Sigmoid colon (tissue), 7 donors: ENCODE measurements at places on chromosomes 5 and 9. TPM values are rescaled to one million over a fixed set of nuclear protein-coding genes. Genes with fewer than 3 reads are reported as not detected.

XPA gene
- 33.2 TPM for total RNA-seq

LCN10 gene
- total RNA-seq, result 2.1 TPM

NSG2 gene
- 4.9 TPM for total RNA-seq

RALGPS1 gene
- 18.6 TPM for total RNA-seq

MYOZ3 gene
- not detected for total RNA-seq

OBP2B gene
- not detected for total RNA-seq

DNA sequence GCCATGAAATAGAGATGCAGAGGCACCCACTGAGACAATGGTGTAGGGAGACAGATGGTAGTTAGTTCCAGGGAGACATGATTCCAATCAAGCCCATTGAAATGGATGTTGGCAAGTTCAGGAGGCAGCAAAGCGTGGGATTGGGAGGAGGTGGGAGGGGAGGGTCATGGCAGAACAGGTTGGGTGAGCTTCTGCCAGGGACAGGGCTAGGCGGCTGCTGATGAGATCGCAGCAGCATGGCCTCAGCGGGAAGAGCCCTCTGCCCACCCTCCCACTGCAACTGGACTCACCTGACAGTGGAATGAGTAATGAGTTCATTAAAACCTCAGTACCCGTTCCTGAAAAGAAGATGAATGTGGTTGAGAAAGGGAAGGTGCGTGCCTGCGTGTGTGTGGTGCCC, 418.2 kb downstream of the CDK5RAP2 start:
- no peaks in the 10 kb centered on the region for H3K27me3 ChIP-seq
- no peak overlapping the region for H3K4me3 ChIP-seq
- H3K4me1 ChIP-seq, result no peaks in the 10 kb centered on the region
- no peak overlapping the region for H3K27ac ChIP-seq
- DNase-seq, result no peak

- peak overlapping the region; percentile 75 for H3K4me3 ChIP-seq
- no peaks in the 10 kb centered on the region for H3K36me3 ChIP-seq
- DNase-seq, result peak; percentile 81
- no peaks in the 10 kb centered on the region for H3K27me3 ChIP-seq
Observed at GRCh38 chr5:102865510-102866236, 110.6 kb downstream of the PAM start.

- H3K4me3 ChIP-seq, result no peak overlapping the region
- no peak for DNase-seq
- H3K36me3 ChIP-seq, result no peaks in the 10 kb centered on the region
- H3K4me1 ChIP-seq, result peaks cover 9% of the 10 kb centered on the region
Observed at GRCh38 chr5:167816354-167816753, 475.1 kb upstream of the WWC1 start.

GRCh38 chr5:1831257-1831656, 30.1 kb downstream of the NDUFS6 start:
- H3K27me3 ChIP-seq, result no peaks in the 10 kb centered on the region
- no peaks in the 10 kb centered on the region for H3K36me3 ChIP-seq
- no peak overlapping the region for H3K27ac ChIP-seq
- H3K4me1 ChIP-seq, result no peaks in the 10 kb centered on the region
- DNase-seq, result no peak

- no peaks in the 10 kb centered on the region for H3K36me3 ChIP-seq
Observed at GRCh38 chr5:40877371-40877988, 31.8 kb upstream of the C7 start.

DNA sequence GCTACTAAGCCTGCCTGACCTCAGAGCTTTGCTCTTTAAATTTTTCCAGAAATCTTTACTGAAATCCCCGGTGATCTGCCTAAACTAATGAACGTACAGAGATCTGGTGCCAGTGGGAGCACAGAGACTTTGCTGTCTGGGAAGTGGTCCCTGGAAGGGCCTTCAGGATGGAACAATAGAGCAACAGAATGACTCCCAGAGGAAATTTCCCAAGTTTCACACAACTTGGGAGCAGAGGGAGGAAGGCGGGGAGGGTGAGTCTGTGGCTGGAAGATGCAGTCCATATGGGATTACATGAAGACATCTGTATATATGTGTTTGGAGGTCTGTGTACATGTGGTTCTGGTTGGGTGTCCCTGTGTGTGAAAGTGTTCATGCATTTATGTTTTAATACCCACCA, 638.3 kb downstream of the CCDC171 start:
- H3K36me3 ChIP-seq, result no peaks in the 10 kb centered on the region
- peak overlapping the region; percentile 60 for H3K27ac ChIP-seq
- H3K4me3 ChIP-seq, result no peak overlapping the region

DNA sequence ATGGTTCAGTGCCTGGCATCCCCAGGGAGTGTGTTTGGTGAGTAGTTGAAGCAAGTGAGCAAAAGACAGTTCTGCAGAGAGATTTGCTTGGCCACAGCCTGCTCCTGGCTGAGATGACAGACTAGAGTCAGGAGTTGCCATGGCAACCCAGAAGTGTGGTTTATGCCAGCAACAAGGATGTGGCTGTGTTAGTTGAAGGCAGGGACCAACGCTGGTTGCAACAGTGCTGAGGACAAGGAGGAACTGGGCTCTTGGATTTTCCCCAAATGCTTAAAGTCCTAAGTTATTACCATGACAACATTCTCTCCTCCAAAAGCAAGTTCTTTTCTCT, 2.7 kb downstream of the NXNL2 start:
- peak; percentile 87 for DNase-seq
- no peaks in the 10 kb centered on the region for H3K4me1 ChIP-seq
- no peaks in the 10 kb centered on the region for H3K36me3 ChIP-seq
- H3K4me3 ChIP-seq, result no peak overlapping the region

DNA sequence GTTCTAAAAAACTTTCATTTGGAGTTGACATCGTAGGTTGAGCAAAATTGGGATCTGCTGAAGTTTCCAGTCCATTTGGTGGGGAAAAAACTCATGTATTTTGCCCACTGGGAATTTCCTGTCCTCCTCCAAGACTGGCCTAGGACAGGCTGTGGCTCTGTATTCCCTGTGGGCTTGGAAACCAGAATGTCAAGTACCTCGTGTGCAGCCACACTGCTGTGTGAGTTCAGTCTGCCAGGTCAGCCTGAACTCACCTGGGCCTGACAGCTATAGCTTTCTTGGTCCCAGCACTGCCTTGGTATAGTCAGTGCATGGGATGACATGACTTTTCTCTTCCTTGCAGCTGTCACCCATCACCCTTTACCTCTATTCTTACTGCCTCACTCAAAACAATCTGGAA, 35.0 kb upstream of the KLF9 start:
- H3K27me3 ChIP-seq, result no peaks in the 10 kb centered on the region
- no peak overlapping the region for H3K27ac ChIP-seq
- H3K4me1 ChIP-seq, result no peaks in the 10 kb centered on the region
- H3K4me3 ChIP-seq, result no peak overlapping the region

- H3K27ac ChIP-seq, result no peak overlapping the region
- H3K4me1 ChIP-seq, result no peaks in the 10 kb centered on the region
- no peak overlapping the region for H3K4me3 ChIP-seq
- no peaks in the 10 kb centered on the region for H3K36me3 ChIP-seq
- DNase-seq, result no peak
- no peaks in the 10 kb centered on the region for H3K27me3 ChIP-seq
Observed at GRCh38 chr5:18968966-18969365, 1019.0 kb downstream of the CDH18 start.

DNA sequence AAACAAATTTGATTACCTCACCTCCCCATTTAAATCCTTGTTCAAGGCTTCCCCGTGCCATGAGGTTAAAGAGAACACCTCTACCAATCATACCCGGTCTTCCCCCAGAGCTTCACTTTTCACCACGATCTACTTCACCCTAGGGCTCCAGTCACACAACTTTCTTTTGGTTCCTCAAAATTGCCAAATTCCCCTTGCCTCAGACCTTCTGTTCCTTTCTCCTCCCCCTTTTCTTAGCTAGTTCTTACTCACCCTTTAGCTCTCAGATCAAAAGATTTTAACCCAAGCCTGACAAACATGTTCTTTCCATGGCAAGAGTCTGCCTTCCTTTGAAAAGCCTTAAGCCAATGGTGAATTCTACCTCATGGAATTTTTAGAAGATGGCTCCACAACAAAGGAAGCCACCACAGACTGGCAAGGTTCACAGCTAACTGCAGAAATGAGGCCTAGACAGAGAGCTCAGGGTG, 56.7 kb downstream of the MAPKAP1 start:
- no peak overlapping the region for H3K4me3 ChIP-seq
- peaks cover 29% of the 10 kb centered on the region for H3K4me1 ChIP-seq
- no peaks in the 10 kb centered on the region for H3K27me3 ChIP-seq
- peak overlapping the region; percentile 38 for H3K27ac ChIP-seq
- DNase-seq, result no peak
- no peaks in the 10 kb centered on the region for H3K36me3 ChIP-seq

GRCh38 chr9:13158986-13159385, 120.5 kb downstream of the MPDZ start:
- no peak overlapping the region for H3K4me3 ChIP-seq
- no peaks in the 10 kb centered on the region for H3K4me1 ChIP-seq
- no peak overlapping the region for H3K27ac ChIP-seq
- no peaks in the 10 kb centered on the region for H3K27me3 ChIP-seq

DNA sequence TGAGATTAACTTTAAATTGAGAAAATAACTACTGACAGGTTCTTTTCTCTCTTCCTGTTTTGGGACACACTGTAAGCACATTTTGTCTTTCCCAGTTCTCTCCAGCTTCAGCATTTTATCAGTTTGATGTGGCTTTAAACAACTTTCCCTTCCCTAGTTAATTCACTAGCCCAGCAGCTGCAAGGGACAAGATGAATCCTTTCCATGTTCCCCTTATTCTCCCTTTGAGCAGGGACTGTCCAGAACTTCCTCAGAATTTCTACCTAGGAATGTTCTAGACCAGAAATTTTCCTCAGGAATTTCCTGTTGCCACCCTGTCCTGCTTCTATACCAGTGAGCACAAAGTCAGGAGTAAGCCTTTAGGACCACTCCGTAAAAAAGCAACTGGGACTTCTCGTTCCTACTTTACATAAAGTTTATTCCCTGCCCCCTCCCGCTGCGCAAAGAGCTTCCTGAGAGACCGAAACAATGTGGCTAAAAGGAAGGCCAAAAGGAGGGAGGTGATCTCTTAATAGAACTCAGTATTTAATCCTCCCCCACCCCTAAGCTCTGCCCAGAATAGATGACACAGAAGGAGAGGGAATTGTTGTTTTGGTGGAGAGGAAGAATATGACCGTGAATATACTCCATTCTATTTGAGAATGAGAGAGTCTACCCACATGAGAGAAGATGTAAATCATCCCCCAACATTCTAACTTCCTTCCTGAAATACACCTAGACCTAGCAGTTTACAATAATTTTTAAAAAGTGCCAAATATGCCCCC, 61.9 kb downstream of the GLIS3 start:
- no peak overlapping the region for H3K27ac ChIP-seq
- H3K4me1 ChIP-seq, result no peaks in the 10 kb centered on the region
- no peaks in the 10 kb centered on the region for H3K27me3 ChIP-seq
- no peak for DNase-seq

- no peak for DNase-seq
- no peaks in the 10 kb centered on the region for H3K4me1 ChIP-seq
- H3K27me3 ChIP-seq, result no peaks in the 10 kb centered on the region
- H3K27ac ChIP-seq, result peak overlapping the region; percentile 96
- no peaks in the 10 kb centered on the region for H3K36me3 ChIP-seq
Observed at GRCh38 chr9:130036099-130036498, 6.9 kb downstream of the FNBP1 start.

- H3K27me3 ChIP-seq, result no peaks in the 10 kb centered on the region
- H3K36me3 ChIP-seq, result no peaks in the 10 kb centered on the region
- H3K27ac ChIP-seq, result no peak overlapping the region
- DNase-seq, result no peak
- H3K4me3 ChIP-seq, result no peak overlapping the region
Observed at GRCh38 chr9:129567329-129567728, 53.6 kb downstream of the C9orf50 start.

DNA sequence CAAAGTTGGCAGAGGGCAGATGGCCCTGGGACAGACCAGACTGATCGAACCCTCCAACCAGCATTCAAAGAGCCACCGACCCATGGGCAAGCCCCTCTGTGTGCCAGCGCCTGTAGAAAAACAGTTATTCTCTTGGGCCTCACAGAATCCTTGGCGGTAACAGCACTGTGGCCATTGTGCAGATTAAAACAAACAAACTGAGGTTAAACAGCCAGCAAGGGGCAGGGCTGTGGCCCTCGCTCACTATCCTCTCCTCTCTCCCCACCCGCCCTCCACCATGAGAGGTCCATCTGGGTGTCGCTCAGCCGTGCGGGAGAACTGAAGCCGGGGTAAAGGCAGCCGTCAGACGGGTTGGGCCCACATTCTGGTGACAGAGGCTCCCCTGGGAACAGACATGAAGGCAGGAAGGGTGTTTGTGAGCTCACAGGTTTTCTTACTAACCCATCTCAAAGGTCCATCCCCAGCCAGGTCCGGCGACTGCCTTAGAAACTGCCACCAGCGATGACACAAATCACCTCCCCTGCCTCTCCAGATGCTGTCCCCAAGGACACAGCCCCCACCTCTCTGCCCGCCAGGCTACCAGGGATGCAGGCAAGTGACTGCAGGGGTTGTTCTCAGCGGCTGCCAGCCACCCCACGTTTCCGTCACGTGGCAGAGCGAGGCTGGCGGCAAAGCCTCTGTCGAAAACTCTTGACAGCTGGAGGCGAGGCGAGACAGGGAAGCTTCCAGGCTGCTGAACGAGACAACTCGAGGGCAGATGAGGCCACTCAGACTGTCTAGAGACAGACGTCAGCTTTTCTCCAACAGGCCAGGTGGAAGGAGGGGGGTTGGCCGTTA, 75.8 kb upstream of the SARDH start:
- no peaks in the 10 kb centered on the region for H3K4me1 ChIP-seq
- no peak overlapping the region for H3K27ac ChIP-seq
- peak; percentile 75 for DNase-seq

GRCh38 chr9:105510024-105510423, 47.9 kb upstream of the FKTN start:
- peaks cover 10% of the 10 kb centered on the region for H3K36me3 ChIP-seq
- no peaks in the 10 kb centered on the region for H3K27me3 ChIP-seq
- no peak overlapping the region for H3K4me3 ChIP-seq

GRCh38 chr5:6273090-6273735, 105.1 kb downstream of the MED10 start:
- no peak overlapping the region for H3K27ac ChIP-seq
- H3K36me3 ChIP-seq, result no peaks in the 10 kb centered on the region
- DNase-seq, result no peak
- no peaks in the 10 kb centered on the region for H3K27me3 ChIP-seq
- no peak overlapping the region for H3K4me3 ChIP-seq

DNA sequence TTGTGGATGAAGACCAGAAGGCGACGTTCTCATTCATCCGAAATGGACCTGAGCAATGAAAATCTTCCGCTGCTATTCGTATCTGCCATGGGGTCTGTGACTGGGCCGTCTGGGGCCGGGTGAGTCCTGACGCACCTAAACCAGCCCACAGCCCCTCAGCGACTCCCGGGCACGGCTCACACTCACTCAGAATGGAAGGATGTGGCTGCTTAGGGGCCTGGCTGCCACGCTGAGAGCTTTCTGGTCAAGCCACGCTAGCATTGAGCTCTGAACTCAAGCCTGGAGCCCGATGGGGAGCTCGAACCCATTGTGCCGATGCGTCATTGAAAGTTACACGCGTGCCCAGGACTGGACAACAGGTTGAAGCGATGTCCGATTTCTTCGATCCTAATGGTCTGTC, 97.8 kb downstream of the MRPL36 start:
- H3K4me1 ChIP-seq, result no peaks in the 10 kb centered on the region
- H3K4me3 ChIP-seq, result no peak overlapping the region
- no peaks in the 10 kb centered on the region for H3K36me3 ChIP-seq
- H3K27me3 ChIP-seq, result no peaks in the 10 kb centered on the region

- H3K27me3 ChIP-seq, result no peaks in the 10 kb centered on the region
- H3K27ac ChIP-seq, result no peak overlapping the region
- no peaks in the 10 kb centered on the region for H3K36me3 ChIP-seq
- no peaks in the 10 kb centered on the region for H3K4me1 ChIP-seq
Observed at GRCh38 chr5:112136773-112137172, 282.3 kb downstream of the EPB41L4A start.
